ENCODE measurements at places on chromosomes 1 and 21.
A peak's percentile ranks its signal among the peaks of the same experiment; 100 is the strongest.

- peak; percentile 63 for DNase-seq
These were observed 137.5 kb downstream of the TGFB2 start for GRCh38 chr1:218482683-218483082.

DNA sequence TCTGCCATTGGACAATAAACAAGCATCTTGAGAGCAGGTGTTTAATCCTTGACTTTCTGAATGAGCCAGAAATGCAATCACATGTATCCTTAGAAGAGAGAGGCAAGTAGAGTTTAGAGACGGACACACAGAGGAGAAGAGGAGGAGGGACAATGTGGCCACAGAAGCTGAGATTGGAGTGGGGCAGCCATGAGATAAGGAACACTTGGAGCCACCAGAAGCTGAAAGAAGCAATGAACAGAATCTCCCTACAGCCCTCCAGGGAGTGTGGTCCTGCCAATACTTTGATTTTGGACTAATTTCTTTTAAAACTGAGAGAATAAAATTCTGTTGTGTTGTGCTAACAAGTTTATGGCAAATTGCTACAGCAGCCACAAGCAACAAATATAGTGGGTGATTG lies 141.0 kb downstream of the ATP6V1G3 start:
- DNase-seq: peak; percentile 28

- DNase-seq: peak; percentile 52
These were observed 3.4 kb upstream of the AHDC1 start for GRCh38 chr1:27607239-27607804.

DNA sequence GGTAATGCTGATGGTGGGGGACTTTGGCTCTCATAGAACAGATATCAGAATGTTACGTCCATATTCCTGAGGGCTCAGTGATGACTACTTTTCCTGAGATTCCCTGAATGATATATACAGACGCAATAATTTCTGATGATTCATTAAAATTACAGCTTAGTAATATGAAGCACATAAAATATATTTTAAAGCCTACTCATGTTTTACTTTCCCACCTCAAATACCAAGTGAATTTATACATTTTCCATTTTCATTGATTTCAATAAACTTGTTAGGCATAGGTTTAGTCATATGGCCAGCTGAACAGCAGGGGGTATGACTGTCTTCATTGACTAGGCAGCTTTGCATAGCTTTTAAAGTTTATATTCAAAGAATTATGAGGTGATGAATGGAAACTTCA lies 26.2 kb upstream of the PDC start:
- peak; percentile 77 for DNase-seq

DNA sequence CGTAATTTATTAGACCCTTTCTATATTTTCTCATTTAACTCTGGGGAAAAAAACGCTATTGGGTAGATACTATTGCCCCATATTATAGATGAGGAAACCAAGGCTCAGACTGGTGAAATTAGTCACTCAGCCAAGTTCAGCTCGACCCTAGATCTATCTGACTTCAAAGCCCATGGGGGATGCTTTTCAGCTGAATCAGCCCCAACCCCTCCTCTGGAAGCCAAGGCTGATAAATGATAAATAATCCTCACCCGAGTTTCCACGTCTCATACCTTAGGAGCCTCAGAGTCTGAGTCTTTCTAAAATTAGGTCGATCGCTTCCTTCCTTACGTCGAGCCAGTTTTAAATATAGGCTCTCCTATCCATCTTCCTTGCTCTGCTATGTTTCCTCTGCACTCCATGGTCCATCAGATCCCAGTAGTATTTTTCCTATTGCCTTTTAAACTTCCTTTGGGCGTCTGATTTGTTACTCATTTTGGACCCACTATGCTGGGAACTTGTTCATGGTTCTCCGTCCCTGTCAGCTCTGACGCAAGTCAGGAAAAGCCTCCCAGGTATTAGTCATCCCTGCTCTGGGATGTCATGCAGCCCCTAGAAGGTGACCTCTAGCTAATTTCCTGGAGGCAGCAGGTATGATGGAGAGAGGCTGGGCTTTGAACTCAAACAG lies 122.8 kb downstream of the PLPP3 start:
- peak; percentile 52 for DNase-seq

DNA sequence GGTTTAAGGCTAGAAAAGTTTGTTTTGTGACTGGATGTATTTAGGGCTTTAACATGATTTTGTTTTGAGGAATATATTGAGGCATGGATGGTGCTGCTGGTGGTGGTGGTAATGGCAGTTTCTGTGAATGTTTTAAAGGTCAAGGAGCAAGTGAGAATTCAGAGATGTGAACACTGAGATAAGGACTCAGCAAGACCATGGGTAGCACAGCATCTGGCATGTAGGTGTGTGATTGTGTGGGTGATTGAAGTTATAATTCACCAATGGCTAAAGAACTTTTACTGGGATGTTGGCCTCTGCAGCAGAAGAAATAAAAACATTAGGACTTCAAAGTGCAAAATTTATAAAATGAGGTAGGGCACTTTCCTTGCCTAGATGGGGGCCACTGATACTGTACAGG lies 65.9 kb downstream of the MACF1 start:
- no peak for DNase-seq

DNA sequence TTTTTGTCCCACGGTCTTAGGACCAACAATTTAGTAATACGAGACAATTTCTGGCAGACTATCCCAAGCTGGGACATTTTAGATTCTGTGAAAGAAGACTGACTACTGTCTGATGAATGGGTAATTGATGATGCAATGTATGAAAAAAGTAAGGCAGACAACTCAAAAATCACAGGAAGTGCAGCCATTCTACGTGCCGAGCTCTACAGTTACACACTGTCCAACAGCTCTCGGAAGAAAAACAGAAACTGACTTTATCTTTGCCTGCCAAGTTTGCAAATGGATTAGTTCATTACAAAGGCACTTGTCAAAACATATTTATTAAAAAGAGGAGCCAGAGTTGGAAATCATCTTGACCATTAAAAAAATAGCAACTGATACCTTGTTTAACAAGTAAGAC lies 31.3 kb downstream of the ZBTB8B start:
- peak; percentile 61 for DNase-seq

- DNase-seq: no peak
These were observed 686 bp upstream of the ZNF281 start for GRCh38 chr1:200410566-200410878.

GRCh38 chr1:179021873-179022272 lies 3.8 kb upstream of the FAM20B start:
- DNase-seq: no peak

GRCh38 chr1:184315254-184315653 lies 71.6 kb upstream of the C1orf21 start:
- peak; percentile 86 for DNase-seq

DNA sequence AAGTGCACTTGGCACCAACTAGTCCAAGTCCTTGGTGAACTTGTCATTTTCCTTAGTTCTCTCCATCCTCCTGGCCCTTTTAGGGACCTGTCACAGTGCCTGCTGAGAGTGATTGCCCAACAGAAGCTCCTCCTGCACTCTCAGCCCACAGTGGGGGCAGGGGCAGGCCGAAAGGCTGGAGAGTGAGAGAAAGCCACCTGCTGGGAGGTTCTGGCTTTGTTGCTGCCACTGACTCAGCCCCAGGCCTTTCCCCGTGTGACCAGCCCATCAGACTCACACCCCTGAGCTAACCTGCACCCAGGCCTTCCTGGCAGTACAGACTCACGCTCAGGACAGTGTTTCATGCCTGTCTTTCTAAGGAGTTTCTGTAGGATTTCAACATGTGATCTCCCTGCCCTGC lies 17.1 kb upstream of the PROK1 start:
- DNase-seq: no peak

DNA sequence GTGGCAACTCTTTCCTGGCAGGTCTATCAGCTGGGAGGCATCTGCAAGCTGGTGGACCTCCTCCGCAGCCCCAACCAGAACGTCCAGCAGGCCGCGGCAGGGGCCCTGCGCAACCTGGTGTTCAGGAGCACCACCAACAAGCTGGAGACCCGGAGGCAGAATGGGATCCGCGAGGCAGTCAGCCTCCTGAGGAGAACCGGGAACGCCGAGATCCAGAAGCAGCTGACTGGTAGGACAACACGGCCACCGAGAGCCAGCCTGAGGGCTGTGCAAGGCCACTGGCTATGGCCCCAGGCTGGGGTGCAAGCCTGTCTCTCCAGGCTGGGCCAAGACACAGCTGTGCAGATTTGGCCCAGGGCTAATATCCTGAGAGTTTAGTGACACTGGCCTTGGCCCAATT lies 34.2 kb downstream of the PKP1 start:
- DNase-seq: no peak

GRCh38 chr1:212916481-212917133 lies 33.7 kb upstream of the VASH2 start:
- DNase-seq: peak; percentile 35

GRCh38 chr1:67201891-67202290 lies 35.6 kb downstream of the IL23R start:
- peak; percentile 34 for DNase-seq

DNA sequence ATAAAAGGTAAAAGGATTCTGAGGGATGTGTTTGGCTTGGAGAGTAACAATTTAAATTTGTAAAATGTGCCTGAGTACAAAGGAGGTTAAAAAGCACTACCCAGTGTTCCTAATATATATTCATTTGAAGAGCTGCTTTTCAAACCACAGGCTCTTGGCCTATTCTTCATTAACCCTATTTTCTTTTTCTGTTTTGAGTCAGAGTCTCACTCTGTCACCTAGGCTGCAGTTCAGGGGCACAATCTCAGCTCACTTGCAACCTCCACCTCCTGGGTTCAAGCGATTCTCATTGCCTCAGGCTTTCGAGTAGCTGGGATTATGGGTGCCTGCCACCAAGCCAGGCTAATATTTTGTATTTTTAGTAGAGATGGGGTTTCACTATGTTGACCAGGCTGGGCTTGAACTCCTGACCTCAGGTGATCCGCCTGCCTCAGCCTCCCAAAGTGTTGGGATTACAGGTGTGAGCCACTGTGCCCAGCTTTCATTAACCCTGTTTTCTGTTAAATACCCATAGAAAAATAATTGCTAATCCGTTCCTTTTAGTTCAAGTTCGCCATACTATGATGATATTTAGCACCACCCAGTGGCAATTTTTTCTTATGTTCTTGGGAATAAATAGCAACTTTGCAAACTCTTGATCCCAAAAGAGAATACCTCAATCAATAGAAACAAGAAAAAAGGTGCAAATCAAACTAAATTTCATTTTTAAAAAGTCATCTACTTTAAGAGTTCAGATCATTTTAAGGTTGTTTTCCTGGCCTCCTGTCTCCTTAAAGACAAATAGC lies 30.5 kb downstream of the ZBTB8OS start:
- DNase-seq: peak; percentile 6

- no peak for DNase-seq
These were observed 24.1 kb upstream of the TTC34 start for GRCh38 chr1:2825487-2826189.

GRCh38 chr1:65606426-65606825 lies 186.0 kb downstream of the LEPR start:
- DNase-seq: peak; percentile 18

DNA sequence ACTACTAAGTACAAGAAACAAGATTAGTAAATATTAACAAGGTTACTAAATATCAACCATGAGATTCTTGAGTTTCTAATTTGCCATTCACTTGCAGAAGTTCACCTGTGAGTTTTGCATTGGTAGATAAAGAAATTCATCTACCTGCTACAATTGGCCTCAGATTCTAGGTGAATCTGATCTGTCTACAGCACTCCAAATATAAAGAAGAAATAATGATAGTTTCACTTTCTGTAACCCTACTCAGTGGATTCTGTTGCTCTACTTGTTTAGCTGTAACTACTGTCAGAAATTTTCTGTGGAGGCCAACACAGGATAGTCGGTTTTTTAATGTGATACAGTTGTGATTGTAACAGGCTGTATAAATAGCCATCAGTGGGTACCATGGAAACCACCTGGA lies 118.6 kb downstream of the NR5A2 start:
- DNase-seq: no peak

DNA sequence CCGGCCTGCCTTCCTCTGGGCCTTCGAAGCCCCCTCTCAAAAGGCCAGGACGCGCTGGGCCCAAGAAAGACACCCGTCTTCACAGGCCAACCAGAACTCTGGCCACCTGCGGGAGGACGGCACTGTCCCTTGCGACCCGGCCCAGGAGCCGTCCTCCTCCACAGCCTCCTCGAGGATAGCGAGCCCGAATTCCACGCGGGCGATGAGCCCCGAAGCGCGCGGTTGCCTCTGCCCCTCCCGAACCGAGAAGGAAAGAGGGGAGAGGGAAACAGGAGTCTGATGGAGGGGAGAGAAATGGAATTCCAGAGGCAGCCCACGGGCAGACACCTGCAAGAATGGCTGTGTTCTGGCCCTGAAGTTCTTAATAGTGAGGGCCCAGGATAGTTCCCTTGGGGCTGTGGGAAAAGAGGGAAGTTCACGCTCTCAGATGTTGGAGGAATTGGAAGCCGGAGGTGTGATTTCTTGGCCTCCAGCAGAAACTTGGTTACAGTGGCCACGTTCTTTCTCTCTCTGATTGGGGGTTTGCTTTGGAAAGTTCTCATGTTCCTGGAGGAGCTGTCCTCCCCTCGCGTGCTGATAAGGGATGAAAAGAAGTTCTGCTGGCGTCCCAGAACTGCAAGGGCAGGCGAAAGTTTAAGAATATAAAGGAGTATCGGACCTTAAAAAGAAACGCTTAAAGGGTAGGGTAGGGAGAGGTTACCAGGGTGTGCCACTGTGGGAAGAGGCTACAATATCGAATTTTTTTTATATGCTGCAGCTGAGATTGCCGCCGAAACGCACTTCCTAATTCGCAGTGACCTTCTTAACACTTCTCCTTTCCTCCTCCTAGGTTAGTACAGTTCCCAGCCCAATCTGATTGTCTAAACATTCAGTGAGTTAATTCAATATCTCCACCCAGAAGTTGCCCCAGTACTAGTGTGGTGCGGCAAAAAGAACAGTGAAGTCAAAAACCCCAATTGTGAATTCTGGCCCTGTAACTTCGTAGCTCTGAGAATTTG lies 5.8 kb upstream of the SLC44A5 start:
- DNase-seq: peak; percentile 33

GRCh38 chr1:194889310-194889709 lies 1702.9 kb upstream of the B3GALT2 start:
- no peak for DNase-seq

DNA sequence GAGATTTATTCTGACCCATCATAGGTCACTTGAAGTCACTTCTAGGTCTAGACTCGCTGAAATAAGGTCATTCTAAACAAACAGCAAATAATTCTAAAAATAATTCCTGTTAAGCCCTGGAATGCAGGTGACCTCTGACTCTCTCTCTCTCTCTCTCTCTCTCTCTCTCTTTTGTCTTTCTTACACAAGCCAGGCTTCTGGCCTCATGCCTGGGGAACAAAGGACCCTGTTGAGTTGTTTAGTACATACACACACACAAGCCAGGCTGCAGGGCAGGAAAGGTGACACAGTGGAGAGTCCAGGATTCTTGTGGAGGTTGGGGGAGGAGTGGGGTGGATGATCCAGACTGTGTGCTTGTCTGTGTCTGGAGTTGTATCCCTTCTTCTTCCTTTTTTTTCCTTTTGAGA lies 4.0 kb upstream of the MEX3A start:
- DNase-seq: no peak

- no peak for DNase-seq
These were observed 207.0 kb downstream of the SIPA1L2 start for GRCh38 chr1:232422898-232423297.

- no peak for DNase-seq
These were observed 25.9 kb downstream of the CD53 start for GRCh38 chr1:110898734-110899457.

- peak; percentile 95 for DNase-seq
These were observed 68.5 kb downstream of the DYRK1A start for GRCh38 chr21:37435120-37435519.

Measured in fibroblast of skin of abdomen (primary cell).